Amniotic stem cell (primary cell): ENCODE measurements at places on chromosomes 11 and 22.

- no peak for DNase-seq
Observed at GRCh38 chr11:120517390-120517761, 5.8 kb downstream of the GRIK4 start.

DNA sequence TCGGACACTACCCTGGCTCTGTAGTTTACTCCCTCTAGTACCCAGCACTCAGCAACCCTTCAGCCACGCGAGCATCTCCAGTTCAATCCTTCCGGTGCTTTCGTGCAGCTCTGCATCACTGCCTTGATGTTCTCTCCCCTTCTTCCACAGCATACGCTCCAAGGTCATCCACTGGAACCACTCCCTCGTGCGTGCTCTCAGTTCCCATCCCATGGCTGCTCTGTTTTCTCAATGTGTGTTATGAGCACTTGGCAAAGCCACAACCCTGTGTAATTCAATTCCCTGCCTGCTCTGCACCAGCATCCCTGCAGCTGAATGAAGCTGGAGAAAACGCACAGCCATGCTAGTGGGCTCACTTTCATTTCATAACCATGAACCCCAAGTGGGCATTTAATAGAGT lies 38.5 kb upstream of the NFRKB start:
- DNase-seq, result no peak

GRCh38 chr11:64713016-64713707 lies 9.8 kb downstream of the NRXN2 start:
- DNase-seq, result no peak

DNA sequence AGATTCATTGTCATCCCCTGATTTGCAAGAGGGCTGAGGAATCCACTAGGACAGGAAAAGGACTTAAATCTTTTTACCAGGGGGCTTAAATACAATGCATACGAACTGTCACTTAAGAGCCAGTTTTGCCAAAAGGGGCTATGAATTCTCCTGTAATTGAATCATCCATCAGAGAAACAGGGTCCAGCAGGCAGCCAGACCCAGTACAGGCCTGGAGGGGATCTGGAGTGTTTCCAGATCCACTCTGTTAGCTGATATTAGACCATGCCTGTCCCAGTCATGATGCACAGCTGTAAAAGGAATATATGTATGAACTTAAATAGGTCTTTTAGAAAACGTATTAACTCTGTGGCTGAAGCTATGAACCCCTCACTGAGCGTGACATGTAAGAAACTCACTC lies 53.8 kb upstream of the PRSS23 start:
- DNase-seq, result no peak

GRCh38 chr11:63914896-63915691 lies 1.9 kb downstream of the RCOR2 start:
- no peak for DNase-seq

DNA sequence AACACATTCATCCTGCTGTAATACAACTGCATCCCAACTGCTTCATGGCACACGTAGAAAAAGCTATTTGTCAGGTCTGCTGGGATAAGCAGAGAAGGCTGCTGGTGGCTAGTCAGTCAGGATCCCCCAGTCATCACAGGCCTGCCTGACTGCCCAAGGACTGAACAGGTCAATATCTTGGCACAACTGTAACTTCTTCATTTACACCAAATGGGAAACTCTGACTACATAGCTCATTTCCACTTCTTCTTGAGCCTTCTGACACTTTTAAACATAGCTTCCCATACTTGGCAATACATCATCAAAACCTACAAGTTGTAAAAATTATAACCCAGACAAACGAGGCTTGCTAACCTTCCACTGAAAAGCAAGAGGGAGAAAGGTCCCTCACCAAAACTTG lies 2.8 kb downstream of the TMEM9B start:
- no peak for DNase-seq

- DNase-seq, result no peak
Observed at GRCh38 chr22:40213478-40213877, 35.8 kb downstream of the TNRC6B start.

- DNase-seq, result no peak
Observed at GRCh38 chr11:8283465-8284230, 20.0 kb upstream of the LMO1 start.

GRCh38 chr11:35873721-35874120 lies 70.1 kb upstream of the LDLRAD3 start:
- no peak for DNase-seq

DNA sequence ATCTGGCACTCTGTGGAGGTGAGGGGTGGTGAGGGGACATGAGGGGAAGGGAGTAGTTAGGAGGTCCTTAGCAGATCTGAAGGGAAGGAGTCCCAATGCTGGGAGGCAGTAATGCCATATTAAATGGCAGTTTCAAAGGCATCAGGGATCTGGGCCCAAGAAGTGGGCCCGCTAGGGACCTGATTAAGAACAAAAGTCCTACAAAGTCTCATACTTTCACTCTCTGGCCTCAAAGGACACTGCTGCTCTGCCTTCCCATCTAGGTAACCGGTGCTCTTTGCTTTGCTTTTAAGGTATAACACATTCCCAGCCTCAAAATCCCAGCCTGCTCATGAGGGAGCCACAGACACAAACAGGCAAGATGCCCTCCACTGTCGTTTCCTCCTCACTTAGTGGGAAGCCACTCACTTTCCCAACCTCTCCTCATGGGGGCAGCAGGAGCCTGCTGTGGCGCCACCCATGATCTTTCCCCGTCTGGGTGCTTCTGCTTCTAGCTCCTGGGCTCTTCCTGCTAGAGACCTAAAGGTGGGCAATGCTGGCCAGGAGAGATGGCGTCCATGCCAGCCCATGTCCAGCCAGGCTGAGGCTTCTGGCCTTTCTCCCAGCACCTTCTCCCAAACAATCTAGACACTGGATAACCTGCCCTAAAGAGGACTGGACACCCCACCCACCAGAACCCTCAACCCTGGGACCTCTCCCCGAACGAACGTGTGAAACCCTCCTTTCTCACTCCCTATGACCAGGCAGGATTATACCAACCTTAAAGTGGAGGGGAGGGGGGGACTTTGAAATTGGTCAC lies 68.3 kb downstream of the PLEKHA7 start:
- peak; percentile 2 for DNase-seq

- no peak for DNase-seq
Observed at GRCh38 chr22:37581504-37581903, 1.6 kb upstream of the LGALS2 start.

- DNase-seq, result no peak
Observed at GRCh38 chr11:10441652-10442503, 13.2 kb upstream of the AMPD3 start.
